Stimulated activated CD4-positive, alpha-beta T cell treated with anti-CD3 and anti-CD28 coated beads, Interleukin-4, amount 100 ng/mL, for 48 hours (primary cell): ENCODE measurements at places on chromosomes 11 and 22.

DNA sequence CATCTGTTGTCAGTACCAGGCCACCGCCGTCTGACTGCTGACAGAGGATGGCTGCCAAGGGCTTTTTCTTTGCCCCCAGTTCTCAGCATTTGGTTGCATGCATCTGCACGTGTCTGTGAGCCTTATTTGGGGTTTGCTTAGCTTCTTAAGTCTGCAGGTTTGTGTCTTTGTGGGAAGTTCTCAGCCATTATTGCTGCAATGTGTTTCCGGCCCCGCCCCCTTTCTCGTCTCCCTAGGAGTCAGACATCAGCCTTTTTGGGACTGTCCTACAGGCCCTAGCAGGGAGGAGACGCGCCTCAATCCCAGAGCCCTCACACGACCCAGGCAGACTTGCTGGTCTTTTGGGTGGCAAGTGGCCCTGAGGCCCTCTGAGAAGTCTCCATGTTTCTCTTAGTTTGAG lies 8.0 kb downstream of the MOB2 start:
- no peak for DNase-seq

DNA sequence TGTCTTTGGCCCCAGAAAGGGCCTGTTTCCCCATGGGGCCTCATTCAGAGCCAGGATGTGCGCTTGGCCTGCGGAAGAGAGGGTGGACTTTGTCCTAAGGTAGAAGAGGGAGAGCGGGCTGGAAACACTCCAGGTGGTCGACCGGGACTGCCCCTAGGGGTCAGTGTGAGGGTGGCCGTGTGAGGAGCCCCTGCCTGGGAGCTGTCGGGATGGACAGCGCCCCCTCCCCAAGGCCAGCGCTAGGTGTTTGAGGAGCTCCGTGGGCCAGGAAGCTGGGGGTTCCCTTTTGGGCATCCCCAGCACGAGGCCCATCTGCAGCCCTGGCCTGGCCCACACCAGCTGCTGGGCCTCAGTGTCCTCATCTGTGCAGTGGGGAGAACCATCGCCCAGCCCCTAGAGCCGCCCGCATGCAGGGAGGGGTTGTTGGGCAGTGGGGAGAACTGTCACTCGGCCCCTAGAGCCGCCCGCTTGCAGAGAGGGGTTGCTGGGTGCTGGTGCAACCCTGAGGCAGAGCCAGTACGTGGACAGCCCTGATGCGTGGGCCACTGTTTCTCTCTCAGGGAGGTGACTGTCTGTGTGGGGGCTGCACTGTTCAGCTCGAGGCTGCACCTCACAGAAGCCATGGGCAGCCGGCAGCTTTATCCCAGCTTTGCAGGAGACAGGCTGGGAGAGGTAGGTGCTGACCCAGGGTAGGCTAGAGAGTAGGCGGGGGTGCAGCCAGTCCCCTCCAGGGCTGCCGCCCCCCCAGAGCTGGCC lies 1319.9 kb downstream of the BRD1 start:
- no peak for DNase-seq

GRCh38 chr11:19656140-19656541 lies 56.5 kb upstream of the NAV2 start:
- DNase-seq: no peak

DNA sequence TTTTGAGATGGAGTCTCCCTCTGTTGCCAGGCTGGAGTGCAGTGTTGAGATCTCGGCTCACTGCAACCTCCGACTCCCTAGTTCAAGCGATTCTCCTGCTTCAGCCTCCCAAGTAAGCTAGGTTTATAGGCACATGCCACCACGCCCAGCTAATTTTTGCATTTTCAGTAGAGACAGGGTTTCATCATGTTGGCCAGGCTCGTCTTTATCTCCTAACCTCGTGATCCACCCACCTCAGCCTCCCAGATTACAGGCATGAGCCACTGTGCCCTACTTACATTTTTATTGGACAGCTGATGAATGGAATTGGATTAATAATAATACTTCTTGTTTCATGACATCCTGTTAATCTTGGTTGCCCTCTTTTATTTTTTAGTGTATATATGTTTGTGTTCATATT lies 3.0 kb upstream of the MRGPRD start:
- DNase-seq: no peak

DNA sequence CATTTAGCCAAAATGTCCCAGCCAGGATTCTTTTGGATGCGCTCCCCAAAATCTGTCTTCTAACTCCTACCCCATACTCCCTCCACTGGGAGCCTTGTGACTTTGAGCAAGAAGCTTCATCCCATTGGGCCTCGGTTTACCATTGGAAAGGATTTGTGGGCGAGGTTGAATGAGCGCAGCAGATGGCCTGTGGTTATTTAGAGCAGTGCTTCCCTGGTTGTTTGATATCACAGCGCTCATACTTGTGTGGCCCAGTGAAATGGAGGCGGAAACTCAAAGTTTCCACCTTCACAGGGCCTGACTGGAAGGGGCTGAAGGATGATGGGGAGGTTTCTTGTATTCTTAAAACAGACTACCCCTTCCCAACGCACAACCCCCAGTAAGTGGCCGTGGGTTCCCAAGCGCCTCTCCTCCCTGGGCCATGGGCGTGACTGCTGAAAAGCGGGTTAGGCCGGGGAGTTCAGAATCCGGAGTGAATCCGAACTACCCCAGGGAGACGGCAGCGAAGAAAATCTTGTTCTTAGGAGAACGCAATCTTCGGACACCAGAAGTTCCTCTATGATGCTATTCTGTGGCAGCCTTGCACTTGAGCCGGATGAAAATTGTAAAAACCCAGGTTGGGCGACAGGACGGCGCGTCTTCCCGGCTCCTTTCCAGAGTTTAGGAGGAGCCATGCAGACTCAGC lies 1.2 kb upstream of the ATF4 start:
- no peak for DNase-seq

- no peak for DNase-seq
Measured at GRCh38 chr22:26894766-26895485, 237.5 kb downstream of the MIAT start.

DNA sequence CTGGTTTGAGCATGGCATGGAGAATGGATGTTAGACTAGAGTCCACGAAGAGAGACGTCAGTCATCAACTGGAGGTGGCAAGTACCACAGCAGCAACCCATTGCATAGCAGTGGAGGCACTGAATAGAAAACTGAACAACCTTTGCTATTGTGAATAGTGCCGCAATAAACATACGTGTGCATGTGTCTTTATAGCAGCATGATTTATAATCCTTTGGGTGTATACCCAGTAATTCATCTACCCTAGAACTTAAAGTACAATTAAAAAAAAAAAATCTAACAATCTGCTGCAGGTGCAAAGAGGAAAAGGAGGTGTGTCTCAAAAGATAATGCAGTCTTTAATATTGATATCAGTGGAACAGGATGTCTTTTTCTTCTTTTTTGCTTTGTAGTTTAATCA lies 443.4 kb upstream of the ISX start:
- no peak for DNase-seq

- no peak for DNase-seq
Measured at GRCh38 chr11:8777907-8778767, 95.5 kb downstream of the RPL27A start.

GRCh38 chr11:73308003-73308960 lies at the start of gene ARHGEF17:
Gene ARHGEF17 (plus strand): TSS chr11:73308276. CDS start chr11:73308639, 363 bp downstream.
- no peak for DNase-seq

DNA sequence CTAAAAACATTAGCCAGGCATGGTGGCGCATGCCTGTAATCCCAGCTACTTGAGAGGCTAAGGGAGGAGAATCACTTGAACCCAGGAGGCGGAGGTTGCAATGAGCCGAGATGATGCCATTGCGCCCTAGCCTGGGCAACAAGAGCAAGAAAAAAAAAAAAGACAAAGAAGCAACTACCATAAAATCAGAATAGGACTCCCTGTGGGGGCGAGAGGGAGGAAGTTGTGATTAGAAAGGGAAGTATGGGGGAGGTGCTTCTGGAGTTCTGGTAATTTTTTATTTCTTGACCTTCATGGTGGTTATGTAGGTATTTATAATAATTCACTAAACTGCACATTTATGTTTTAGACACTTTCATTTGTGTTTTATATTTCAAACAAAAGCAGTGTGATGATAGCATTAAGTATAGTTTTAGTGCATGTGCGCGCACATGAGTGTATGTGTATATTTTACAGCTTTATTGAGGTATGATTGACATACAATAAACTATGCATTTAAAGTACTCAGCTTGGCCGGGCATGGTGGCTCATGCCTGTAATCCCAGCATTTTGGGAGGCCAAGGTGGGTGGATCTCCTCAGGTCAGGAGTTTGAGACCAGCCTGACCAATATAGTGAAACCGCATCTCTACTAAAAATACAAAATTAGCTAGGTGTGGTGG lies 43.5 kb downstream of the SIK2 start:
- DNase-seq: no peak

- DNase-seq: no peak
Measured at GRCh38 chr22:37926771-37927636, 20.9 kb downstream of the MICALL1 start.

- no peak for DNase-seq
Measured at GRCh38 chr11:130163346-130164220, 4.0 kb downstream of the ST14 start.

DNA sequence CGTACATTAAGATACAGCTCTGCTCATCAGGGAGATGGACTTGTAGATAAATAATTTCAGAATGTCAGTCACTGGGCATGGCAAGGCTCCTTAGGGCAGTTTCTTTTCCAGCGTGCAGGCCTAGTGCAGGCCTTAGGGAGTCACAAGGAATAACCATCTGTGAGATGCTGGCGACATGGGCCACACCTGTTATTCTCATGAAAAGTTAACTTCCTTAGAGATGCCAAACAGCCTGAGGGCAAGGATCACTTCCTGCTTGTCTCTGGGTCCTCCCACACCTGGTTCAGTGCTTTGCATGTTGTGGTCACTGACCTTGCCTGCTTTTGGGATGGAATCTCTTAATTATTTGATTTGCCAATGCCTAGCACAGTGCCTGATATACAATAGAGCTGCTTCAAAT lies 70.6 kb downstream of the ST3GAL4 start:
- DNase-seq: no peak

DNA sequence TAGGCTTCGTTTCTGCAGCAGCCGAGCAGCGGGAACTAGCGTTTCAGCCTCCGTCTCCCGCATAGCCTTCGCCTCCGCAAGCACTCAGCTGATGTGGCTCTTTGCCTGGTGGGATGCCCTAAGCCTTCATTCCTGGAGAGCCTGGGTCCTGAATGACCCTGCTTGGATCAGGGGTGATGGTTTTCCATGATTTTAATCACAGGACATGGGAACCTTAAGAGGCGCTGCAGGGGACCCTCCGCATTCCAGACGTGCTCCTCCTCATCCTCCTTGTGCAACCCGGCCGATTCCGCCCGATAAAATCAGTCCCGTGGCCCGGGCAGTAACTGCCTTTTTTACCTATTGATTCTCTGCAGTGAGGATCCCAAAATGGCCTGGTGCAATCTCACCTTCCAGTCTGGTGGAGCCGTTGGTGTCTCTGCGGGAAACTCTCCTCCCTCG lies 8.2 kb downstream of the C11orf21 start:
- DNase-seq: no peak

DNA sequence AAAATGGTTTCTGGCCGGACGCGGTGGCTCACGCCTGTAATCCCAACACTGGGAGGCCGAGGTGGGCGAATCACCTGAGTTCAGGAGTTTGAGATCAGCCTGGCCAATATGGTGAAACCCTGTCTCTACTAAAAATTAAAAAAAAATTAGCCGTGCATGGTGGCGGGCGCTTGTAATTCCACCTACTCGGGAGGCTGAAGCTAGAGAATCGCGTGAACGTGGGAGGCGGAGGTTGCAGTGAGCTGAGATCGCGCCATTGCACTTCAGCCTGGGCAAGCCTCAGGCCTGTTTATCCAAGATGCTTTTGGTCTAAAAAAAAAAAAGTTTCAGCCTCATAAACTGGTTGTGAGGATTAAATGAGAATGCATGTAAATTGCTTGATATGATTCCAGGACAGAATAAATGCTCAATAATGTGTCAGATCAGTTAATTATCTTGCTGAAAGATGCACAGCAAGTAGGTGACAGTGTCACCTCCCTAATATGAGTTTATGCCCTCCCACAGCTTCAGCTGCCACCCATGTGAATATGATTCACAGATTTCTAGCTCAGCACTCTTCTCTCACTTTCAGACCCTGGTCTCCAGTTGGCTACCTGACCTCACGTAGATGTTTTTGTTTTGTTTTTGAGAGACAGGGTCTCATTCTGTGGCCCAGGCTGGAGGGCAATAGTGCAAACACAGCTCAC lies 1.1 kb upstream of the ALG8 start:
- peak; percentile 2 for DNase-seq

DNA sequence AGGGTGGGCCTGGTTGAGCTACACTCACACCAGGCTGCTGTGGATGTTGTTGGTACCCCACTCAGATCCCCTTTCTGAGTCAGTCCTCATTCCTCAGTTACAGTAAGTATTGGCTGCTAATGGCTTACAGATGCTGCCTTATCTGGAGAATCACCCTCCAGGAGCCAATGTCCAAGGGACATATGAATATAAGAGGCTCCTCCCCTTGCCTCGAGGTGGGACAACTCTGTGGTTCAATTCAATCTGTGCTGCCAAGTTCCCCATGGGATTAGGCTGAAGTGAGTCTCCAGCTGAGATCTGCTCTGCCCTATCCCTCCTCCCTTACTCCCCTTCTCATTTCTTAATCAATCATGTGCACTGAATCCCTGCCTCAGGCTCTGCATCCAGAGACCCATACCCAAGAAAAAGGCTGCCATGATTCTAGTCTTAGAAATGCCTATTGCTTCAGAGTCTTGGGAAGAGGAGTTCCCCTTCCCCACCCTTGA lies 168.8 kb upstream of the SYT13 start:
- DNase-seq: no peak

DNA sequence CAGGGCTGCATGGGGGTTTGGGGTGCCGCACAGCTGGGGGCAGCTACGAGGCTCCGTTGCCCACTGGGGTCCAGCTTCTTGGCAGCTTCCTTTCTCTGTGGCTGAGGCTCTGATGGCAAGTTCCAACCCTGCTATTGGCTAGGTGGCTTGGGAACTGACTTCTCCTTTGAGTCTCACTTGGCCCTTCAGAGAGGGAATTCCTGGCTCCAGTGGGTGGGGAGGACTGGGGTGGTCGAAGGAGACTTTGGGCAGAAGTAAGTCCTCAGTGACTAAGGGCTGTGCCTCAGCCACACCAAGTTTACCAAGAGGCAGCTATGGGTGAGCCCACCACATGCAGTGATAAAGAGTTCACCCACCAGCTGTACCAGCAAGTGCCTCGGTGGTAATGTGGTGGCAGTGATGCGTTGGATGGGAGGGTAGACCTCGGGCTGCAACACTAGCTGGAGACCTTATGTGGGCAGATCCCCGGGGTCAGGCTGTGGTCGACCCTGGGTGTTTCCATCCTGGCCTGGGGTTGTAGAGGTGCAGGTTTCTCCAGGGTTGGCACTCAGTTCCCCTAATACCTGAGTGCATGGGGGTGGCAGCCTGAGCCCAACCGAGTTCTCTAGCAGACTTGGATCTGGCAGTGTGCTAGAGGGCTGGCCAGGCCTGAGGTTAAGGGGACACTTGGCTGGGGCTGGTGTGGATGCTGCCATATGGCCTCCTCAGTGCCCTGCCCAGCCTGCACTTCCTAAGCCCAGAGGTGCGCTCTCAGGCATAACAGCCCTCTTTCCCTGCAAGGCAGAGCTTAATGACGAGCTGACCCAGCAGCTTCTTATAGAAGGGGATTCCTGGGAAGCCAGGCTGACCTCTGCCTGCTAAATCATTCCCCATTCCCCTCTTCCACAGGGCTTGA lies 197.0 kb upstream of the CADM1 start:
- no peak for DNase-seq
